Stimulated activated CD8-positive, alpha-beta memory T cell treated with anti-CD3 and anti-CD28 coated beads, Interleukin-15, amount 100 ng/mL, for 24 hours (primary cell): ENCODE measurements at places on chromosomes 7 and 10.

- DNase-seq = no peak
These were observed 1.2 kb upstream of the LRMDA start for GRCh38 chr10:75430000-75430763.

- DNase-seq = no peak
These were observed 137.0 kb upstream of the SEMA3A start for GRCh38 chr7:84331616-84332015.

DNA sequence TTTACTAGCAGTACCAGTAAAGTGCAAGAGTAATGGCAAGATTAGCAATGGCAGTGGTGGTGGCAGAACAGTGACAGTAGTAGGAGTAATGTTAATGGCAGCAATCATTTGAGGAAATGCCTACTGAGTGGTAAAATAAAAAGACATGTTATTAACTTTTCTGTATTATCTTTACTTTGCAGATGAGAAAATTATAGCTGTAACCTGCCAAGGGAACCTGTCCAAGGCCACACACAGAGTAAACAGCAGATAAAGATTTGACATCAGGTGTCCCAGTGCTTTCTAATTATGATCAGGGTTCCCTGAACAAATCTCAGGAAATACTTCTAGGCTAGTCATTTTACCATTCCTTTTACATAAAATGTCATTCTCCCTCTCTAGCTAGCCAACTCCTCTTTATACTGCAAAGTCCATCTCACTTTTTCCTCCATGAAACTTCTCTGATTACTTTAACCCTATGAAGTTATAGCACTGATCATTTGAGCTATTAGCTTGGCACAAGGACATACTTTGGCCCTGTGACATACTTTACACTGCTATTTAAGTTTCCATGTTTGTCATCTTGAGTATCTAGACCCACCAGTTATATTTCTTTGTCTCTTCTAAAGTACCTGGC lies 219.1 kb downstream of the TAX1BP1 start:
- DNase-seq = no peak

DNA sequence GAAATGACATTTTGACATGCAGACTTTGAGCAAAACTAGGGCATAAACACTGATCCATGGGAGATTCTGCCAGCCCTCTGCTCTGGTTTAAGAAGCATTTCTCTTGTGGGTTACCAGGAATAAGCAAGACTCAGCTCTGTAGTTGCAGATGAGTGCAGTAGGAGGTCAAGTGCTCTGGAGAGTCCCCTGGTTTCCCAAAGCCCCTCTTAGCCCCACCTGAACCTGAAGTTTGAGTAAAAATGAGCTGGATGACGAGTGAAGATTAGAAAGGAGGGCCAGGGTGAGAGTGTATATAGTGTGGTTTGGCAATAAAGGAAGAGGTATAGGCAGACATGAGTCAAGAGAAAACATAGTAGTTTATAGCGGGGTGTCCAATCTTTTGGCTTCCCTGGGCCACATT lies 220.3 kb downstream of the ARL4A start:
- no peak for DNase-seq
